ENCODE measurements at places on chromosomes 6 and 20.

DNA sequence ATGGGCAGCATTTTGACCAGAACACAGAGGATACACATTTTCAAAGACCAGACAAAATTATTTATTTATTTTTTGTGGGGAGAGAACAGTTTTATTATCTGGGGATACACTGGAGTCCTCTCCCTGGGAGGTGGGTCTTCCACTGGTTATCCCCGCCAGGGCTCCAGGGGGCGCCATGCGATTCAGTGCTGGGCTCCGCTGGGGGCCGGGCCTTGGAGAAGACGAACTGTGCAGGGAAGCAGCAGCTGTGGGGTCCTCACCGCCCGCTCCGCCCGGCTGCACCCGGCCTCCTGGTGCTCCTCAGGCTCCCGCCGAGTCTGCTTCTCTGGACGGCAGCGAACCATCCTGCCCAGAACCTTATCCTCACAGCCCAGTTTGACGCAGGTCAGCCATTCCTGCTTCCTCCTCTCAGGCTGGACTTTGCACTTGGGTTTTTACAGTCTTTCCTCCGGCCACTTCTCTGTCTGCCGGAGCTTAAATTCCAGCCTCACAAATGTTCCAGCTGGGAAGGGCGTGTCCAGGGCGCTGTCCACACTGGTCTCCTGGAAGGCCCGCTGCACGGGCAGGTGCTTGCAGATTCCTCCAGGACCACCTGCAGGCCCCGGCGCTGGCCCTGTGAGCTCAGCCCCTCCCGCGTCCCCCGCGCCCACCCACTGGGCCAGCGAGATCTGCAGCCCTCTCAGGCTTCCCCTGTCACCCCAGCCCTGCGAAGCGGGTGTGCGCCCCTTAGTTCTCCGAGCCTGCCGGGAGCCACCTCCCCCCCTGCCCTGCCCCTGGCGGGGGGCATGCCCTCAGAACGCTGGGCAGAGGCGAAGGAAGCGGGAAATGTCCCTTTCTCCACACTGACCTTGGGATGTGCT lies 1830.0 kb upstream of the DEFB115 start:
- DNase-seq: no peak

GRCh38 chr6:96236471-96236870 lies 220.7 kb downstream of the FUT9 start:
- no peak for DNase-seq

GRCh38 chr6:66190858-66191257 lies 483.8 kb upstream of the EYS start:
- no peak for DNase-seq

DNA sequence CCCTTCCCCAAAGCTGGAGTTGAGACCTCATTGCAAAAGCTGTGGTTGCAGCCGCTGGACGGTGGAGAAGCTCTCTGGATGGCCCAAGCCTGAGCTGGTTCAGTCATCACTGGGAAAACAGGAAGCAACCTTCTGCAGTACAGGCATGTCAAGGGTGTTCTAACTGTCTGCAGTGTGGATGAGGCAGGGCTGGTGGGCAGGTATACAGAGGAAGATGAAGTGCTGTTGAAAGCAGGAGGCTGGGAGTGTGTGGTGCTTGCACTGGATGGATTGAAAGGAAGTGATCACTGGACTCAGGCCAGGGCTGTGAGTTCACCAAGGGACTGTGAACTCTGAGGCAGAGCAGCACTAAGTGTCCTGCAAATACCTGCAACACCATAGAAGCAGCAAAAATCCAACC lies 89.0 kb upstream of the NOX3 start:
- no peak for DNase-seq

DNA sequence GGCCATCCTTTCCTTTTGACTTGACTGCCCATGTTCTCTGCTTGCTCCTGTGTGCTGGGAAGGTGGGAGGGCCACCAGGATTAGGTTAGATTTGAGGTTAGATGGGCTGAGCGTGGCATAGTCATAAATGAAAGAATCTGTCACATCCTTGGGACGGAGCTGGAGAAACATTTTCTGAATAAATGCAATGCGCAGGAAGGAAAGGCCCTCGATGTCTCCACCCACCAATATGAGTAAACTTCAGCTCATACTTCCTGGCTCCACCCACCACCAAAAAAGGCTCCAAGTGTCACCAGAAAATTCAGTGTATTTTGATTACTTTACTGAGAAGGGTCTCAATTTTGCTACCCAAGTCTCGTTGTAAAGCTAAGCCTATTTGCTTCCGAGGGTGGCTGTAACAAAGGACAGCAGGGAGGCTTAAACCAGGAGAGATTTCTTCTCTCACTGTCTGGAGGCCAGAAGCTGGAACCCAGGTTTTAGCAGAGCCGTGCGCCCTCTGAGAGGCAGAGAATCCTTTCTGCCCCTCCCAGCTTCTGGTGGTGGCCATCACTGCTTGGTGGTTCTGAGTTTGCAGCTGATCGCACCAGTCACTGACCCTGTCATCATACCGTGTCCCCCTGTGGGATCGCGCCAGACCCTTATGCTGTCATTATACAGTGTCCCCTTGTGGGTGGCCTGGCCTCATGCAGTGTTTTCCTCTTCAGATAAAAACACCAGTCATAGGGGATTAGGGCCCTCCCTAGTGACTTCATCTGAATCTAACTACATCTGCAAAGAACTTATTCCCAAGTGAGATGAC lies 137.8 kb downstream of the TTLL2 start:
- DNase-seq: no peak

DNA sequence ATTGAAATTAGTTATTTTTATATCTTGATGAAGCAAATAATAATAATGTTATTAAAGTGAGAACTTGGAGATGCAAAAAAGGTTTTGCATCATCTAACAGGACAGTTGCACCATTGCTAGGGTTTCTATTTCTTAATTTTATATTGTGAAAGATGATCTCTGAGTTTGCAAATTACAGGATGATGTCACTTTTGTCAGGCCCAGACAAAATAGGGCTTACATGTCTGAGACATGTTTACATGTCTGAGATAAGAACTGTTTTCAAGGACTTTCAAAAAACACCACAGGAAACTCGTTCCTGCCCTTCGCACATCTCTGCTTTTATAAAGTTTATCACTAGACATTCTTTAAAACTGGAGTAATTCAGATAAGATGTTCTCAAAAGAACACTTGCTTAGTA lies 1075.8 kb upstream of the MANEA start:
- no peak for DNase-seq

Data from SIG-M5 (cell line).